ENCODE measurements at places on chromosomes 4 and X.

GRCh38 chr4:3221996-3222395 lies 27.0 kb upstream of the MSANTD1 start:
- no peak for DNase-seq

DNA sequence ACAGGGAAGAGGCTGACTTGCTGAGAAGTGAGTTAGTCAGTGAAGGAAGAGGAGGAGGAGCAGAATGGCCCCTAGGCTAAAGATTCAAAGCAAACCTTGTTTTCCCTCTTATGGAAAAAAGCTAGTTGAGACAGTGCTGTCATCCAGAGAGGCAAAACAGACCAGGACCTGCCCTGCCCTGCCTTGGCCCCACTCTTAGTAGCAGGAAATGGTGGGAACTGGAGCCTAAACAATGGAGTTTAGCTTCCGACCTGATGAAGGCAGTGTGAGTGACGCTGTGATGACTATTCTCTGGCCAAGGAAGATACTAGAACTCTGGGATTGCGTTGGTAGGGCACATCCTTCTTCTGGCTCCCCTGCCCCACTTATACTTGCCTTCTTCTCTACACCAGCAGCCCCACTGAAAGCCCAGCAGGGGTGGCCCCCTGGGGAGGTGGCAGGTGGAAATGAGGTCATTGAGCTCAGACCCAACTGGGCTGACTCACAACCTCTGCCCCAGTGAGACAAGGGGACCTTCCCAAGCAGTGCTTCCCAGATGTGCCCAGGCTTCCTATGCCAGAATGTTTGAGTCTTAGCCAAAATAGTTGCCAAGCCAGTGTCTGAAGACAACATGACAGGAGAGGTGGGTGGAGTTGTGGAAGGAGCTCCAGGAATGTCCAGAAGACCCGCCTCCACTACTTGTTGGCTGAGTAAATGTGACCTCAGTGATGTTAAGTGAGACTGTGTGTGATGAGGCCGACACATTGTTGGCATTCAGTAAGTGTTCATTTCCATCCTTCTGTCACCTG lies 38.8 kb downstream of the MSN start:
- no peak for DNase-seq

- DNase-seq: no peak
Measured at GRCh38 chr4:81304871-81305270, 89.8 kb upstream of the PRKG2 start.

- DNase-seq: no peak
Measured at GRCh38 chr4:165926307-165926706, 53.3 kb downstream of the TLL1 start.

Data from HAP-1 (cell line).